ENCODE measurements at places on chromosomes 2 and 18.
A peak's percentile ranks its signal among the peaks of the same experiment; 100 is the strongest.

- no peak for DNase-seq
Measured at GRCh38 chr2:72147303-72147971, at the start of gene CYP26B1. Gene CYP26B1 (minus strand): TSS chr2:72147862. CDS start chr2:72147834, 28 bp downstream.

DNA sequence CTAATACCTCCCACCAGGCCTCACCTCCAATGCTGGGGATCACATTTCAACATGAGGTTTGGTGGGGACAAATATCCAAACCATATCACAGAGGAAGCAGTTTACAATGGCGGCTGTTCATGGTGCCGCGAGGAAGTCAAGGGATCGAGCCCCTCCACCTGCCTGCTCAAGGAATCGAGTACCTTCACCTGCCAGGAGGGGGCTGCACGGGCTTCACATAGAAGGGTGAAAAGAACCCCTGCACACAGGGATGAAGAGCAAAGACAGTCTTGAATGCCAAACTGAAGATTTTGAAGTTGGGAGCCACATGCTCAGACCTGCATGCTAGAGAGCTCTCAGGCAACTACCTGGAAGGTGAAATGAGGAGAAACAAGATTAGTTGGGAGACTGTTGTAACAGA lies 110.3 kb downstream of the KCNF1 start:
- no peak for DNase-seq

DNA sequence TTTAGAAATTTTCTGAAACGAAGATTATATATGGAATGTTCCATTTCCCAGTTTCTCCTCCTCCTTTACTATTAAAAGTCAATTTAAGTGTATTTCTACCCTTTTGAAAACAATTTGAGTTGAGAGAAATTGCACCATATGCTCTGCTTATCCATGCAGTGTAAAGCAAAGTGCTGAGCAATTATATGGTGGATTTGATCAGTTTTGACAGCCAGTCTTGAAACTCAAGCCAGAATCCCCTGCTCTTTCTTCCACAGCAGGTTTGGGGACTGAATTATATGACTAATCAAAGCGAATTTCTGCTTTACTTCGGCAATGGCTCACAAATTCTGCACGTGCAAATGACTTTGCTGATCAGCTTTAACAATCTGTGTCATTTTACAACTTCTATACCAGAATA lies 1183.6 kb downstream of the LRP1B start:
- no peak for DNase-seq

DNA sequence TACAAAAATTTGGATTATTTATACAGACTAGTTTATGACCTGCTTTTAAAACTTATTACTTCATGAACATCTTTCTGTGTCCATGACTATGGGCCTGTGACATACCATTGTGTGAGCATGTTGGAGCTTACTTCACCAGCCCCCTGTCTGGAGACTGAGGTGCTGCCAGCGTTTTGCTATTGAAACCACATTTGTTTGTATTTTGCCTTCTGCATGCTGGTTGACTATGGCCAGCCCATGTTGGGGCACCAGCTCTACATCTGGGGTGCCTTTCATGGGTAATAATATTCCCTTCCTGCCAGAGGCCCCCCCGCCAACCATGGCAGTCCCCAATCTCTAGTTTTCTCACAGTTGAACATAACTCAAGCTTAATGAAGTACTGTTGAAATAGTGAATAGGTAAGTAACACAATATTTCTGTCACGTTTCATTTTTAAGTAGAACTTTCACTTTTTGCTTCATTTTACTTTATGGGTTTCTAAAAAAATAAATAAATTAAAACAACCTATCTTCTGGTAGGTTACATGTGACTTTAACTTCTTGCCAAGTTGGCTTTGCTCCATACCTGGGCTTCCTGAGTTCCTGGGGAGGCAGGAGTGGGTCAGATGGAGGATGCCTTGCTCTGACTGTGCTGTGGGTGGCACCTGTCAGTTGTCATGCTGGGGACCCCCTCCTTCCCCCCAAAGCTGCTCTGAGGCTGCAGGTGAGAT lies 63.9 kb downstream of the DGKD start:
- no peak for DNase-seq

DNA sequence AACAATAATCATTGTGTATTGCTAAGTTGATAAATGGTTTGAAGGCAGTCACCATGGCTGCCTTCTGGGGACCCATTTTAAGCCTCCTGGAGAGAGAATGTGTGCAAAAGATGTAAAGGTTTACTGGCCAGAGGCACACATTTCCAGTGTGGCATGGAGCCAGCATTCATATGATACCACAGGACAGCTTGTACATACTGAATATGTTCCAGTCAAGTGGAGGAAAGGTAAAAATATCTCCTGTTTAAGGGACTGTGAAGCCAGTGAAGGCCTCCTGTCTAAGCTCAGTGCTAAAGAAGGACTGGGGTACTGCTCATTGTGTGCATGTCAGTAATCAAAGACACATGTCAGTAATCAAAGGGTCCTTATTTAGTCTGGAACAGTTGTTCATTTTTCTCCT lies 119.2 kb downstream of the BABAM2 start:
- DNase-seq: no peak

- no peak for DNase-seq
Measured at GRCh38 chr2:166240387-166241313, 112.8 kb upstream of the SCN1A start.

GRCh38 chr2:27833931-27834330 lies 56.3 kb downstream of the RBKS start:
- DNase-seq: no peak

- DNase-seq: no peak
Measured at GRCh38 chr2:70943205-70943871, 7.6 kb downstream of the ATP6V1B1 start.

DNA sequence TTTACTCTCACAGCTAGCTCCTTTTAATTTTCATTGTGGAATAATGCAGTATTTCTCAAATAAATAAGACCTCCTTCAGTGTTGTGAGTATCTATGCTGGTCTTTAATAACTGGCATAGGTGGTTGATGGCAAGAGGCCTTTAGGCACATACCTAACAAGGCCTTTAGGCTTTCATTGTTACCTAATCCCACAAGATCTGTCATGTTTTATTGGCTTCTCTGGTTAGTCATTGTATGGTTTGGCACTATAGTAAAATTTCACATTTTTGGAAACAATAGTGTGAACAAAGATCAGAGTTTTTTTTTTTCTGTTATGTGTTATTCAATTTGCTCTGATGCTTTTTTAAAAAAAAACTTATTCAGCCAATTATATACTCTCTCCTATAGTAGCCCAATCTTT lies 89.8 kb upstream of the NEUROD1 start:
- no peak for DNase-seq

GRCh38 chr2:129396980-129397599 lies 582.4 kb upstream of the RAB6C start:
- DNase-seq: peak; percentile 14

DNA sequence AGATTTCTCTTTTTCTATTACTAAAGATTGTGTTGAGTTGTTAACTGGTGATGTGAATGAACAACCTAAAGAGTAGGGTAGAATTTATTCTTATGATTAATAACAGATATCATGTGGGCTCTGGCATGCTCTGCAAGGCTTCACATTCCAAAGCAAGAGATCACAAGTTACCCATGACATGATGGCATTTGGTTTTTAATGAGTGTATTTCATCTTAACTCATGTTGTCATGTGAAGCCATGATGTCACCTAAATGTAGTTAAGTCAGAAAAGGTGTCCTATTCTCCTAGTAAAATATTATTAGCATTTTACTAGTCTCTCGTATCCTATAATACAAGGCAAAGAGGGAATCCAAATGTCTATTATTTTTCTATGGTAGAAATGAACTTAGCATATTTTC lies 678.0 kb downstream of the ARHGAP15 start:
- DNase-seq: no peak

GRCh38 chr18:23631746-23632145 lies 31.0 kb downstream of the ANKRD29 start:
- no peak for DNase-seq

DNA sequence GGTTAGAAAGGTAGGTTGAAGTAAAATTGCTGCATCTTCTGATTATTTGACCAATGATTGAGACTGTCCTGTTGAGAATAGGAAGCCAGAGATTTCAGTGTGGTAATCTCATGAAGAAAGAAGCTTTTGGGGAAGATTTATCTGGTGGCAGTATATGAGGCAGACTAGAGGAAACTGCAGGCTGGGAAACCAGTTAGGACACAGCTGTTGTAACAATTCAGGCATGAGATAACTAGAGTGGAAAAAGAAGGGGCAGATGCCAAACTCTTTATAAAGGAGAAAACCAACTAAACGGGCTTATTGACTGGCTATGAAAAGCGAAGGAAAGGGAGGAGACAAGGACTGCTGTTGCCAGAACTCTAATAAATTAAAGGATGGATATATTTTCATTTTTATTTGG lies 155.6 kb downstream of the TTC27 start:
- no peak for DNase-seq

DNA sequence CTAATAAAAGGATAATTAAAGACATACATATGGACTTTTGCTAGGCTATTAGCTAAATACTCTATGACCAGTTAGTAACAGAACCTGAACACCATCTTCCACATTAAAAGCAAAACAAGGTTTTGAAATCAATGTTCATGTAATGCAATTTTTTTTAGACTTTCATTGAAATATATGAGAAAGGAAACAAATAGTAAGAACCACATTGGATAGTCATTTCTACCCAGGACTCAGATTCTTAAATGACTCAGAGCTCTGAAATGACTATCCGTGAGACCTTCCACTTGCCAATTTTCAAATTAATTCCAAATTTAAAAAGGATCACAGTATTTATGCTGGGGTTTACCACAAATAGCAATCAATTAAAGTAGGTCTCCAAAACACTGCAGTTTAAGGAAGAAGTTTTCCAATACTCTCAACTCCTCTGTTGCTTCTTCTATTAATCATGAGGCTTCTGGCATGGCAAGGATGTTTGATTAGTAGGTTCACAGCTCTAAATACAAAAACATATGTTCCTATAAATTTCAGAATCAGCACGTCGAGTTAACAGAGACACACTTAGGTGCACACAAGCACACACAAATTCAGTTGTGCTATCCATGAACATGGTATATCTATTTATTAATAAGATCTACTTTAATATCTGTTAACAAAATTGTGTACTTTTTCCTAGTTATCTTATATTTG lies 841.0 kb downstream of the RNF144A start:
- no peak for DNase-seq

- DNase-seq: no peak
Measured at GRCh38 chr2:16538707-16539106, 126.9 kb downstream of the CYRIA start.

DNA sequence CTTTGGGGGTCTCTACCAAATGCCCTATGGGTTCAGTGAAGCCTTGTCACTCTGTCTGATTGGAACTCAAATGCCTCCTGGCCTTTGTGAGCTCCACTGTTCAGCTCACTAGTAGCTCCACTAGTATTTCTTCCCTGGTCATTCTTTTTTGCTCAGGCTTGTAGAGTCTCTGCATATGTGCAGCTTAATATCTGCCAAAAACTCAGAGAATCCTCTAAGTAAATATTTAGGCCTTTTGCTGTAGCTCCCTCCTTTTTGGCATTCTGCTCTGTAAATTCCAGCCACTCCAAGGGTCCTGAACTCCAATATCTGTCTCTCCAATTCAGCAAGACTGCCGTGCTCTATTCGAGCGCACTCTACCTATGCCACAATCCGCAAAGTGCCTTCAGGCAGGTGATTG lies 146.5 kb downstream of the MAIP1 start:
- DNase-seq: no peak

DNA sequence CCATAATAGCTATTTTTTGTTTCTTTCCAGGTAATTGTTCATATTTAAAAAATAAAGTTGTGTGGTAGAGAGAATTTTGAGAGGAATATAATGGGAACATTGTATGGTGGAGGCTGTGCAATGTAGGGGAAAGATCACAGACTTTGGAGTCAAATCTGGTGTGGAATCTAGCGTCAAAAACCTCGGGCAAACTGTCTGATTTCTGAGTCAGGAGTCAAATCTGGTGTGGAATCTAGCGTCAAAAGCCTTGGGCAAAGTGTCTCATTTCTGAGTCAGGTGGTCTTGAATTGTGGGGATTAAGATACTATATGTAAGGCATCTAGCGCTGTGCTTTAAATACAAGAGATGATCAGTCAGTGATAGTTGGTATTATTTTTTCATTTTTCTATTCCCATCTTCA lies 5.1 kb downstream of the PTPN4 start:
- DNase-seq: no peak

DNA sequence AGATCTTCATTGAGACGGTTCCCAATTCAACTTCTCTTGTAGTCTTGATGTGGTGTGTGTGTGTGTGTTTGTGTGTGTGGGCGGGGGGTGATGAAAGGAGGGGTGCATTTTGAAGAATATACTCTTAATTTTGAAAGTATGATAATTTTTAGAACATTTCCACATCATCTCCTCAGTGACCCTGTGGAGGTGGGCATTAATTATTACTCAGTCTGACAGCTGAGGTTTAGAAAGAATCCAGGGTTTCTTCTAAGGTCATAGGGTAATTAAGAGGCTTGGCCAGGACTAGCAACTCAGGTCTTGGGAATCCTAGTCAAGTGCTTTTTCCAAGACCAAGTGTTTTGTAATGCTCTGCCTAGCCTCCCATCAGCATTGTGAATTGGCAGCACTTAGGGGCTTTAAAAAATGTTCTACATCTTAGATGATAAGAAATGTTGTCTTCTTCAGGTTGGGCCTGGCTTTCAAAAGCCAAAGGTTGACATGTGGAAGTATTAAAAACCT lies 100.5 kb downstream of the SPTBN1 start:
- DNase-seq: peak; percentile 58

DNA sequence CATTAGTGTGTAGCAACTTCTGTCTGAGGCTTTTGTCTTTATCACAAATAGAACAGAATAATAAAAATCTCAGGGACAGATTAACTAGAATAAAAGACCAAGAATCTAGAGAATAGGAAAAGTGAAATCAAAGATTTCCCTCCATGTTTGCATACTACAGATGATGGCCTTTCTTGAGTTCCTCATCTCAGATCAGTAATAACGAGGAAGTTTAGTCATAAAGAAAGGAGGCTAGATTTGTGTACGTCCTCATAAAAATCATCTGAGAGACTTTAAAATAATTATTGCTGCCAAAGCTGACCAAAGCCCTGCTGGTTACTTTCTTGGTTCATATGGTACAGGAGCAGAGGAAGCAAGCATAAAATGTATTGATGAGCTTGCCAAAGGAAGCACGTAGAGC lies 117.3 kb downstream of the MIB1 start:
- peak; percentile 24 for DNase-seq

GRCh38 chr2:102109016-102109415 lies 33.5 kb upstream of the IL1R1 start:
- DNase-seq: no peak

DNA sequence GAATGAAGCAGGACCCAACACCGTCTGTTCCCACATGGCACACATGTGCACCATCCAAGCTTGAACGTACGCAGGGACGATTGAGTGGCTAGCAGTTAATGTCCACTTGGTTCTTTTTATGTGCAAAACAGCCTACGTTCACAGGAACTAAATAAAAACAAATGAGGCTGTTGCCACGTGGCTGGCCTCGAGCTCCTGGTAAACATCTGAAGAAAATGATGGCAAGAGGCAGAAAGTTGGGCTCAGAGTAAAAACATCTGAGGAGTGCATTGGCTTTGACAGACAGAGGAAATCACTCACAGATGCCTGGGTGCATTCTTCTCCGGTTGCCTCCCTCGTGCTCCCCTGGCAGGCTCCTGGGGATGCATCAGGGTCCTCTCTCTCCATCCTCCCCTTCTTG lies 177.9 kb downstream of the NRP2 start:
- DNase-seq: no peak

- DNase-seq: no peak
Measured at GRCh38 chr18:50111398-50111797, 83.5 kb downstream of the MYO5B start.

All from suppressor macrophage treated with lipopolysaccharide for 1 hour (primary cell).